ENCODE measurements at places on chromosomes 3 and 15.

DNA sequence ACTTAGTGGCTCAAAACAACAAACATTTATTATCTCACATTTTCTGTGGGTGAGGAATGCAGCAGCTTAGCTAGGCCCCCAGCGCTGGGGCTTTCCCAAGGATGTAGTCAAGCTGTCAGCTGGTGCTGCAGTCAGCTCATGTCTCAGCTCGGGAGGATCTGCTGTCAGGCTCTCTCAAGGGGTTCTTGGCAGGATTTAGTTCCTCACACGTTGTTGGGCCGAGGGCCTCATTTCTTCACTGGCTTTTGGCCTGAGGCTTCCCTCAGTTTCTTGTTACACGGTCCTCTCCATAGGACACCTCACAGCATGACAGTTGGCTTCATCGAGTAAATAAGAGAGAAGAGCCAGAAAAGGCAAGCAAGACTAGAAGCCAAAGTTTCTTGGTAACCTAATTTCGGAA is 13.7 kb upstream of the U2SURP start:
- H3K27ac ChIP-seq: no peak overlapping the region
- no peaks in the 10 kb centered on the region for H3K36me3 ChIP-seq
- DNase-seq: peak; percentile 74
- peaks cover 10% of the 10 kb centered on the region for H3K4me1 ChIP-seq

DNA sequence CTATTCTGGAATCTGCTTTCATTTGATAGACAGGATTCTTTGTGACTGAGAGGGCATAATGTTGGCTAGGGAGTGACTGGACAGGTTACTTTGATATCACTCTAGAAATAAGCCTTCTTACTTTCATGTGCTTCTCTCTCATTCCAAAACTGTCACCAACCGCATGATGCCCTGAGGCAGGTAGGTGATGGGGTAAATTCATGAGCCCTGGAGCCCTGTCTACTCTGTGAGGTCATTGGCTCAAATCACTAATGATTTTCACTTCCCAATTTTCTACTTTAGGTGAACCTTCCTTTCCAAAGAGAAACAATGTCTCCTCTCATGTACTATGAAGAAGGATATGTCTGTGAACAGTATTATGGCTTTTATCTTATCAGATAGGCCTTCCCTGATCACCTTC is 596.7 kb downstream of the TUSC7 start:
- no peaks in the 10 kb centered on the region for H3K27me3 ChIP-seq
- H3K36me3 ChIP-seq: no peaks in the 10 kb centered on the region
- no peak overlapping the region for H3K27ac ChIP-seq

DNA sequence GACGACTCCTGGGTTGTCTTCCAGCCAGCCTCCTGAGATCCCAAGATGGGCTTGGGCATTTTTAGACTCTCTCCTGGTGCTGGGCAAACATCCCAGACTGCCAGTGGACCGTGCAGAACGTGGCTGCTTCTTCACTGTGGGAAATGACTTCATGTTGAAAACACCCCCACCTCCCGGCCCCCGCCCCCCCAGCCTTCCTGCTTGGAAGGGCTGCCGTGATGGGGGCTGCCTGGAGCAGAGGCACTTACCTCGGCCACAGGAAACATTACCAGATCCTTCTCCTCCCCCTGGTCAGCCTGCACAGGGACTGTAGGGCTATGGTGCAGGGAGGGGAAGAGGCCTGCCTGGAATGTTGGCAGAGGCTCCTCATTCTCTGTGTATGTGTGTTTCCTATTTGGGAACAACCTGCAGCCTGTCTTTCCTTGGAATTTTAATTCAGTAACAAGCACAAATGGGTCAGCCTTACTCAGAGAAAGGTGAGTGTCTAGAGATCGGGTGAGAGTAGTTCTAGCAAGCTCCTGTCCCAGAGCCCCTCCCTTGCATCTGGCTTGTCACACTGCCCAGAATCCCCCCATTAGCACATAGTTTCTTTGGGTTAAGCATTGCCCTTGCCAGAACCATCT is 90.8 kb downstream of the ANP32A start:
- no peaks in the 10 kb centered on the region for H3K36me3 ChIP-seq
- peaks cover 12% of the 10 kb centered on the region for H3K4me1 ChIP-seq
- no peaks in the 10 kb centered on the region for H3K27me3 ChIP-seq
- no peak for DNase-seq

DNA sequence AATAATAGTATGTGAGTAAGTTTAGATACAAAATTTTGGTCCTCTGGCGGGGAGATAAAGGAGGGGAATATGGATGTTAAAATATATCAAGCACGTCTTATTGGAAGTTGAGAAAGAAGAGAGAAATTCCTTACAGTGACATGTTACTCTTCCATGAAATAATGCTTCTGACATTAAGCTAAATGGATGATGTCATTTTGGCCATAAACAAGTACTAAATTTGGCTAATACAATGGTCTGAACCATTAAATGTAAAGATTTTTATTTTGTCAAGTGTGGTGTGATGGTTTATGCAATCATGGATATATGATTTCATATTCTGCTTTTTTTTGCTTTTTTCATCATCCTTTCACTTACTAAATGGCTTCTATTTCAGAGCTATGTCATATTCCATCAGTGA is 405.4 kb downstream of the FEZF2 start:
- H3K27me3 ChIP-seq: no peaks in the 10 kb centered on the region
- H3K36me3 ChIP-seq: no peaks in the 10 kb centered on the region
- DNase-seq: no peak
- no peak overlapping the region for H3K4me3 ChIP-seq
- H3K27ac ChIP-seq: no peak overlapping the region

DNA sequence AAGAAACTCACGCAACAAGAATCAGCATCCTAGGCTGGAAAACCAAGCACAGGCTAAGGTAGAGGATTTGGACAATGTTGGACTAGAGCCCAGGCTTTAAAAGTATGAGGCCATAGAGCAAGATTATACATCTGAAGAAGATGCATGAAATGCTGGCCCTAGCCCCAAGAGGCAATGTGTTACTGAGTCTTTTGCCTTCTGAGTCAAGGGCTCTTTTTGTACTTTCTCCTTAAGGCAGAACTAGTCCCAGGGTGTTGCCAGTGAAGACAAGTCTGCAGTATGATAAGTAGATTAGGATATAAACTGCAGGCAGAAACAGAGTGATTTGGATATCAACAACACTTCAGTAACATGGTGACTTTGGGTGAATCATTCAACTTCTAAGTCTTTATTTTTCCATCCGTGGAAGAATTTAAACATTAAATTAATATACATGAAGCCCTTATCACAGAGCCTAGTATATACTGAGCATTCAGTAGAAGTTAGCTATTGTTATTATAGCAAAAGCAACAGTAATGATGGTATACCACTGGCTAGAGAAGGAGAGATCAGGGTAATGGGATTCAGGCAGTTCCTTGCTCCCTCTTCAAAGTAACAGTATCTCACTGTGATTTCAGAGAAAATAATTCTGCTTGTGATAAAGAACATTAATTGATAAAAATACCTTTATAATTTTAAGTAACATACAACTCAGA is 99.9 kb upstream of the MLF1 start:
- no peak overlapping the region for H3K27ac ChIP-seq
- no peak for DNase-seq
- H3K36me3 ChIP-seq: no peaks in the 10 kb centered on the region
- H3K4me3 ChIP-seq: no peak overlapping the region
- no peaks in the 10 kb centered on the region for H3K4me1 ChIP-seq
- no peaks in the 10 kb centered on the region for H3K27me3 ChIP-seq

DNA sequence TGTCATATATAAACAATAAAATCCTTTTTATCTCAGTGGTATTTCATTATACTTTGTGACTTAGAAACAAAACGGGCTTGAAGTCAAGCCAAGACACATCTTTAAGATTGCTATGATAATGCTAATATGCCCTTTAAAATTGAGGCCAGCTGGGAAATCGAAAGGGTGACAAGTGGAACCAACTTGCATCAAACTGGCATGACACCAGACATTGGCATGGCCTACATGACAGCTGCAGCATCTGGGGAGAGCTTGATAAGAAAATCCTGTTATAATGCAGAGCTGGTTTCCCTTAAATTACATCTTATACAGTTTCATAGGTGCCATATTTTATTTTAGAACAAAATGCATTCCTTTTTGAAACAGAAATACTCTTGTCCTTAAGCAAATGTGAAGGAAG is 325.2 kb downstream of the ZBBX start:
- no peak overlapping the region for H3K27ac ChIP-seq
- H3K4me1 ChIP-seq: no peaks in the 10 kb centered on the region
- no peaks in the 10 kb centered on the region for H3K36me3 ChIP-seq

GRCh38 chr15:61522411-61522810 is 293.3 kb upstream of the RORA start:
- no peak overlapping the region for H3K27ac ChIP-seq
- no peaks in the 10 kb centered on the region for H3K36me3 ChIP-seq
- H3K27me3 ChIP-seq: no peaks in the 10 kb centered on the region
- no peak overlapping the region for H3K4me3 ChIP-seq
- no peak for DNase-seq

DNA sequence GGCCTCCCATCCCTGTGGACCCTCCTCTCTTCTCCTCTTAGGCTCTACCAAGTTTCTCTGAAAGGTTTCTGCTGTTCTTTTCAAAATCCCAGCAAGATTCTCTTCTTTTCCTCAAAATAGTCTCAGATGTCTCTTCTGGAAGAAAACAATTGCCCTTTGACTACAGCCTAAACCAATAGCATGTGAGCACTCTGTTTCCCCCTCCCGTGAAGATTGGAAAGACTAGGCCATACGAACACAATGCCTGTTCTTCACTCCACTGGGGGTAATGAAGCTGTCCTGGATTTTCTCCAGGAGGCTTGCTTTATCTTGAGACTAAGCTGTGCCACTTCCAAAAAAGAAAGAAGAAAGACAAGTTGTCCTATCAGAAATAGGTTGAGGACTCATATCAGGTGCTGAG is 178.7 kb upstream of the MCTP2 start:
- H3K27me3 ChIP-seq: no peaks in the 10 kb centered on the region
- DNase-seq: no peak
- peaks cover 2% of the 10 kb centered on the region for H3K4me1 ChIP-seq
- no peak overlapping the region for H3K4me3 ChIP-seq
- no peaks in the 10 kb centered on the region for H3K36me3 ChIP-seq
- no peak overlapping the region for H3K27ac ChIP-seq

DNA sequence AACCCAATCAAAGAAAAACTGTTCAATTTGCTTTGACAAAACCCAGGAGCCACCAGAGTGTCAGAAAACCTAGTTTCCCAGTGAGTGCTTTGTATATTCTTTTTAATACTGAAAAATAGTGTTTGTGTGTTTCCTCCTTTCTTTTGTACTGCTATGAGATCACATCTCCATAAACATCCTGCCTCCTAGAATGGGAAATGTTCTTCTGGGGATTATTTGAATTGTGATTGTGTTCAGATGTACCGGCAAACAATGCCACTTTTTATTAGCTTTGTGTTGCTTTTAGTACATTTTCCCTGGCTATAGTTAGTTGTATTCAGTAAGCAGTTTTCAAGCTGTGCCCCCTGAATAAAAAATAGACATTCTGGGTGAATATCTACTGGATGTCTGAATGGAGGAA is 148.0 kb upstream of the NR2E3 start:
- H3K36me3 ChIP-seq: no peaks in the 10 kb centered on the region
- H3K27me3 ChIP-seq: no peaks in the 10 kb centered on the region
- H3K27ac ChIP-seq: no peak overlapping the region
- peaks cover 3% of the 10 kb centered on the region for H3K4me1 ChIP-seq
- no peak for DNase-seq

DNA sequence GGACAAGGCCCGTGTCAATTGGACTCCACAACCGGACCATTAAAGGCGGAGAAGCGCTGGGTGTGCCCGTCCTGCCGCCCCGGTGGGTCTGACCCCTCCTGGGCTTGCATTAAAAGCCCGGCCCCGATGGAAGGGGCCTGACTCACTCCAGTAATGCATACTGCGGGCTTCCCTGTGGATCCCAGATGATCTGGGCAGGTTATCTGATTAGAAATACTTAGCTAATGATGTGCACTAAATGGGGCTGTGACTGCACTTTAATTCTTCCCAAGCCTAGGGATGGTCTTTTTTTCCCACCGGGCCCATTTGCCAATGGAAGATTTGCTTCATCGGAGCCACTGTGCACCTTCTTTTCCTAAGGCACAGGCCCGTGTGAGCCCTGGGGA is 124.9 kb downstream of the TMEM266 start:
- no peak overlapping the region for H3K4me3 ChIP-seq
- no peaks in the 10 kb centered on the region for H3K36me3 ChIP-seq

GRCh38 chr3:155032918-155033317 is 47.2 kb upstream of the MME start:
- no peaks in the 10 kb centered on the region for H3K27me3 ChIP-seq
- no peak overlapping the region for H3K4me3 ChIP-seq
- H3K27ac ChIP-seq: no peak overlapping the region
- H3K4me1 ChIP-seq: no peaks in the 10 kb centered on the region

- no peak overlapping the region for H3K4me3 ChIP-seq
- DNase-seq: no peak
- no peaks in the 10 kb centered on the region for H3K27me3 ChIP-seq
- H3K4me1 ChIP-seq: peaks cover 5% of the 10 kb centered on the region
Observed at GRCh38 chr3:66017591-66017990, 21.1 kb downstream of the MAGI1 start.

GRCh38 chr3:45554006-45554666 is 40.4 kb upstream of the LIMD1 start:
- H3K27ac ChIP-seq: peak overlapping the region; percentile 42
- H3K4me3 ChIP-seq: no peak overlapping the region
- no peaks in the 10 kb centered on the region for H3K27me3 ChIP-seq
- H3K4me1 ChIP-seq: peaks cover 3% of the 10 kb centered on the region
